CMK (cell line): ENCODE measurements at places on chromosomes 7 and 10.

DNA sequence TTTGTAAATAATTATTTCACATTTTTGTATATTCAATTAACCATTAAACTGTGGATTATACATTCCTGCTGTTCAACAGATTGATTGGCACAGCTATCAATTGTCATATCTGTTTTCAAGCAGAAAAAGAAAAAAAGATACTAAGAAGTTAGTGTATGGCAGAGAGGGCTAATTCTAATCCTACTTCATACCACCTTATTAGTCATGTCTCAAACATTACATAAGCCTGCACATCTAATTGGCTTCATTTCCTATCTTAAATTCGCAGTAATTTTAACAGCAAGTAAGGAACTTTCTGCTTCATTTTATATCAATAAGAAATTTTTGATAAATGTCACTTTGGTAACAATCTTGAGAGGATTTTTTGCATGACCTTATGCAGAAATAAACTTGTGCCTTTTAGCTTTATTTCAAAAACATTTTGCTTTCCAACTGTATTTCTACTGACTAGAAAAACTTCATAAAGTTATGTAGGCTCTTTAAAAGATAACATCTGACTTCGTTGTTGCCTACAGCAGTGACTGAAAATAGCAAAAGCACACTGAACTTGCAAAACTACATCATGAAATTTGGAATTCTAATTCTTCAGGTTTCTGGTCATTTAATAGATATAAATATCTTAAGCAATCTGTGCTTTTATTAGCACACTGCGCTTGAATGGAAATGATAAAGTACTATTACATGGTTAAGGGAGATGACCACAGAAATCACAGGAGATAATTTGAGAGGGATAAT lies 111.5 kb downstream of the SEMA3C start:
- DNase-seq: no peak

DNA sequence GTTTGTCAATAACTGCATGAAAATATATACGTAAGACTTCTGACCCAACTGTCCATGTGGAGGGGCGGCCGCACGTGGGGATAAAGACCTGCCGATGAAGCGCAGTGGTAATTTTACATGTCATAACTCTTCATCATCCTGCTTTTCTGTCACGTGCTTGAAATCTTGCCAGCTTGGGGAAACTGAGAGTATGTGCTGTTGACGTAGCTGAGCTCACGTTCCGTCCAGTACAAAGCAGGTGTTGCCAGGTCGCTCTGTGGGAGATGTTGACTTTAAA lies 105.1 kb downstream of the INPP5A start:
- no peak for DNase-seq

DNA sequence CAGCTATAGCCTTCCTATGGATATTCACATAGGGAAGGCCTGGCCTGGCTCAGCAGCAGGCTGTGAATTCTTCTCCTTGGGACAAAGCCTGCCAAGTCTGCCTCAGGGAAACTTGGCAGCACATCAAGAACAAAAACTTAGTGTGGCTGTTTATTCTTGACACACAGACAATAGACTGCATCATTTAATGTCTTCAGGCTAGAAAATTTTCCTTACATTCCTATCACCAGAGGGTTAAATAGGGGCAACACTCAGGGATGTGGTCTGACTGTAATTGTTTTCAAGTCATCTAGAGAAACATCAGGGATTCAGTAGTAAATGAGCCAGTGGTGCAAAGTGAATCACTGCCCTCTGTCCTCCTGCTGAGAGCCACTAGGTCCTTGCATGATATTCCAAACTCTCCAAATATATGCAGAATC lies 137.3 kb downstream of the SEMA3C start:
- DNase-seq: no peak

DNA sequence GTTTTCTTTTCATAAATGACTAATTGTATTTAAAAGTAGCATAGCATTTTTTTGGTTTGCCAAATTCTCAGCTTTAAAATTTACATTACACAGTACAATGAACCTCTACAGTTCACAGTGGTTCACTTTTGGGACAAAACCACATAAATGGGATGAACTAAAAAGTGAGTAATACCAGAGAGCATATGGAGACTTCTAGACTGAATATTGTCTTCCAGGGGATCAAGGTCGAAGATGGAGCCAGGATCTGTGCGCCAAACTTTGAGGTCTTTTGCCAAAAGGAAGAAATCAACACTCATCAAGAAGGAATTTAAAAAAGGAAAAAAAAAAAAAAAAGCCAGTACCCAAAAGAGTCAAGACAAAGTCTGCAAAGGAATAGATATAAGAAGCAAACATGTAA lies 87.5 kb downstream of the NEBL start:
- DNase-seq: no peak

GRCh38 chr7:158137516-158138328 lies 449.9 kb downstream of the PTPRN2 start:
- DNase-seq: no peak

GRCh38 chr10:36220151-36220550 lies 578.1 kb upstream of the FZD8 start:
- DNase-seq: no peak

DNA sequence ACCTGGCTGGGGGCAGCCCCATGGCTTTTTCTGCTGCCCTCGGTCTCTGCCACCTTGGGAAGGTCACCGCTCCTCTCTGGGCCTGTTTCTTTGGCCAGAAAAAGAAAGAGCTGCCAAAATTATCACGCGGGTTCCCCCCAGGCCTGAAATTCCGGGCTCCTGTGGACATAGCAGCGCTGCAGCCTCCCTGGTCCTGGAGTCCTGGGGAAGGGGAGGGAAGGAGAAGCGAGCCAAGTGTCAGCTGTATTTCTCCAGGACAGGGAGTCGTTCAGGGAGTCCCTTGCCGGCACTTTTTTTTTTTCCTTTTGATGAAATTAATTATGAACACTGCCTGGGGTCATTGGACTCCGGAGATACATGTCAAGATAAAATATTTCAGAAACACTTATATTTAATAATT lies 152.3 kb upstream of the GPR26 start:
- DNase-seq: no peak

- DNase-seq: no peak
Measured at GRCh38 chr7:24283554-24283896, 465 bp upstream of the NPY start.

GRCh38 chr7:17654940-17655339 lies 285.4 kb downstream of the SNX13 start:
- DNase-seq: no peak

DNA sequence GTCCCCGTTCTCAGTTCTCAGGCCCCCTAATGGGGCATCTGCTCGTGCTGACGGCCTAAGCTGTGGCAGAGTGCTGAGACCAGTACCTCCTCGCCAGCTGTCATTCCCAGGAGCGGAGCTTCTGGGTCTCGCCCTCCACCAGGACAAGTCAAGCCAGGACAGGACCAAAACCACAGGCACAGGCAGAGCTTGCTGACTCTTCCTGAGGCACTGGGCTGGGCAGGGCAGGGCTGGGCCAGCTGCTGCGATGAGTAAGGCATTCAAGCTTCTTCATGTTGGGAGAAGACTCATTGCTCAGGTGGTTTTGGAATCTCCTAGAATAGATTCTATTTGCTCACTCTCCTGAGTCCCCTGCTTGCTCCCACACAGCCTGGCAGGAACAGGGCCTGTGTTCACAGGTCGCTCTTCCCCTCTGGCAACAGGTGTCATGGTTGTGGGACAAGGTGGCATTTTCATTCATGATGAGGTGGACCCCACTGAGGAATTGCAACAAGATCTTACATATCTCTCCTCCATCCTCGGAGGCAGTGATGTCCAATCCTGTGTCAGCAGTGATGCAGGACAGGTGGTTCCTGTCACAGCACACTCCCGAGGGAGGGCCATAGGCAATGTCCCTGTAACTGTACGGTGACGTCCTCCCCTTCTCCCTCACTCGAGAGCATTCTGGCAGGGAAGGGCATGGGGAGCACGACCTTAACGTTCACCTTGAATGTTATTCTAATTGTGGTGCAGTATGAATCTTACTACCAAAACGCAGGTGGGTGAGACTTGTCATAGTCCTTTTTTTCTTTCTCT lies 17.0 kb upstream of the SH3PXD2A start:
- no peak for DNase-seq

DNA sequence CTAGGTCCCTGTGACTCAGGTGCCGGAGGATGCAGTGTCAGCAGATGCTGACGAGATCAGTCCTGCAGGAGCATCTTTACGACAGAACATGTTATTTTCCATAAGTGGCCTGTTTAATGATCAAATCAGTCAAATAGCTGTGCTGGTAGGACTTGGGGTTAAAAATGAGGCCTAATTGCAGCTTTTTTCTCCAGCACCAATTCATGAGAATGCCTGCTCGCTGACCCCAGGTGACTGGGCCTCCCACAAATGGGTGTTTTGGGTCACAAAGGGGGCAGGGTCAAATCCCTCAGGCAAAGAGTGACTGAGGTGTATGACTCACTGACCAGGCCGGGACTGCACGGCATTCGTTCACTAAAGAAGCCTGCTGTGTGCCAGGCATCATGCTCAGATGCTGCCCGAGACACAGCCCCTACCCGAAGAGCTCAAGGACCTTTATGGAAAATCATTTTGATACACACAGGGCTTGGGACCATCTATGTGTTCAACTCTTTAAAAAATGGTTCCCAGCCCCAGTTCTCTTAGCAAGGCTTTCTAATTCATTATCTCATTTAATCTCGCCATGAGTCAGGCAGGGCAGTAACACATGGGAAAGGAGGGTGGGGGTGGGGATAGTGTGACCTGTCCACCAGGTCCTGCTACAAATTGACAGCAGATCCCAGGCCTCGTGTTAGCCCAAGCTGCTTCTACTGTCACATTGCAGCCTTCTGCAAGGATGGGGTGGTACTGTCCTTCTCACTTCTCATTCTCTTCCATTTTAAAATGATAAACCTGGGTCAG lies 21.1 kb downstream of the ZNF775 start:
- no peak for DNase-seq

DNA sequence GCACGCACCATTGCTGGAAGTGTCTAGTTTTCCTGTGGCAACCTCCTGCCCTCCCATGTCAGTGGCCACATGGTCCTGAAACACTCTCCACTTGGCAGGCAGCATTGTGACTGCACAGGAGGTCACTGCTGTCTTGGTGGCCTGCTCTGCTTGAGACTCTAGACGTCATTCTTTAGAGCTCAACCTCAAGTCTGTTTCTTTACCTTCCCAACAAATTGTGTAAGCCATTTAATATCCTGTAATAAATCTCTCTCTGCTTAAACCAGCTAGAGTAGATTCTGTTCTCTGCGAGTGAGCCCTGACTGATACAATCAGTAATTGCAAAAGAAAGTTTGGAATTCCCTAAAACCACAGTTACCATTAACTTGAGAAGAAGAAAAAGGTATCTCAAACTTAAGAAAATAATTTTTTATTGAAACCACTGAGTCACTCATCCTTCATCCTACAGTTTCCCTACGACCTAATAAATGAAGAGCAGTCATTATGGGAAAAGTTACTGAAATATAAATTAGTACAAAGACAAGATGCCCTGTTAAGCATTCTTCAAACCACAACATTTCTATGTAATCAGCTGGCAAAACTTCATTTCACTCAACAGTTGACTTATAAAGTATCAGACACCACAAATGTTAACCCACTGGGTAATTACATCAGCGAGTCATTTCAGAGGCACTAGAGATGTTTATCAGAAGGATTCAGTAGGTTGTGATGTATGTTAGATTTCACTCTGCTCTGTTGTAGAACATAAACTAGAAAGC lies 18.0 kb downstream of the SLC25A13 start:
- no peak for DNase-seq

GRCh38 chr7:35993676-35994606 lies 159.1 kb upstream of the EEPD1 start:
- no peak for DNase-seq

DNA sequence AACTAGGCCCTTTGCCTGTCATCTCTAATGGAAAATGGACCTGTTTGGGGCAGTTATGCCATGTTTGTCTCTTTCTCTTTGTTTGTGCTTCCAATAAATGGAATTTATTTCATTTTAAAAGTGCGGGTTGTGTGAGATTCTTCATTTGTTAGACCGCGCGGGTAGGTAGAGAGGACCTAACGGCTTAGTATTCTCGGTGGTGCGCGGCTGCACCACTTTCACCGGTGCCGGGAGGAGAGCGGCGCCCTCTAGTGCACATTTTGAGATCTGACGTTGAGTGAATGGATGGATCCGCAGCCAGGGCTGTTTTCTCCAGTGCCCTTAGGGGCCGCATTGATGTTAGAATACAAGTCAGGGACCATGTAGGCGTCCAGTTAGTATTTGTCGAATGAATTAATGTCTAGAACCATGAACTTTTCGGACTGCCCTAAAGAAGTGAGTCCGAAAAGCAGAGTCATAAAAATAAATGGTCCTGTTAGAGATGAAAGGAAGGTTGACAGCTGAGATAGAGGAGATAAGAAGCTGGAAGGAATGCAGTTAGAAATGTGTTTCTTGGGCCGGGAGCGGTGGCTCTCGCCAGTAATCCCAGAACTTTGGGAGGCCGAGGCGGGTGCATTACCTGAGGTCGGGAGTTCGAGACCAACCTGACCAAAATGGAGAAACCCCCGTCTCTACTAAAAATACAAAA lies 29.3 kb upstream of the GIMAP8 start:
- DNase-seq: no peak

DNA sequence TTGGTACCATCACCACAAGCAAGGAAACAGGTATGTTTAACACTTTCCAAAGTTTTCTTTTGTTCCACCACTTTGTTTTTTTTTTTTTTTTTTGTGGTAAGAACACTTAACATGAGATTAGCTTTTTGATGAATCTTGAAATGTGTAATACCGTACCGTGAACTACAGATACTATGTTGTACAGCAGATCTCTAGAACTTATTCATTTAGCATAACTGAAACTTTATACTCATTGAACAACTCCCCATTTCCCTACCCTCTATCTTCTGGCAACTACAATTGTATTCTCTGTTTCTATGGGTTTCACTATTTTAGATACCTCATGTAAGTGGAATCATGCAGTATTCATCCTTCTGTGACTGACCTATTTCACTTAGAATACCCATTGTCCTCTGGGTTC lies 162.7 kb upstream of the ITGB1 start:
- DNase-seq: no peak

DNA sequence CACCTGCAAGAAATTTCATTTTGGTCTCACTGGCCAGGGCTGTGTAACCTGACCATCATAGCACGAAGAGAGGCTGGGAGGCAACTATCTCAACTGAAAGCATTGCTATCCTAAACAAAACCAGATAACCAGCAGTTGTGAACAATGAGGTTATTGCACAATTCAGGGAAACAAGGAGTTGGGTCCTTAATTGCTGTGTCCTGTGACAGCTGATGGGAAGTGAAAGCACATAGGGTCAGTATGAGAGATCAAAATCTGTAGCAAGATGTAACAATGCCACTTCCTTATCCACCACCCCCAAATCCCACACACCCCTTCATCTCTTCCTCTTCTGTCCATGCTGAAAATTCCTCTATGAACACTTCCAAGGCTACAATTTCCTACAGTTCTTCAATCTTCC lies 80.2 kb downstream of the HTR7 start:
- no peak for DNase-seq

DNA sequence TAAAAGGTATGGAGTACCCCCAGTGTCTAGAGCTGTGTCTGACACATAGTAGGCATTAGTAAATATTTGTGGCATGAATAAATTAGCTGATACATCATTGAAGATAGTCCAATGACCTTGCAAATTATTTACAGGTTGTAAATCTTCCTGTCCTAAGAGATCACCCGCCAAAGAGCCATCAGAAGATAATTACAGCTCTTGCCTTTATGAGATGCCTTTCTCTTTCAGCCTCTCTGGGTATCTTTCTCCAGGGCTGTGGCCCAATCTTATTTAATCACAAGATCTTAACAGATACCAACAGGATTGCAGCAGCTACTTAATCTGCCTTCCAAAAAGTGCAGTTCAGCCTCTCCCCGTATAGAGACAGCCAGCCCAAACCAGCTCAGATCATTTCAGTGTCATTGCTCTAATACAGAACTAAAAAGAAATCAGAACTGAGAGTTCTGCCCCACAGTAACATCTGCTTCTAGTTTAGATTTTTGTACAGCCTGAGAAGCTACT lies 41.5 kb downstream of the MYOF start:
- DNase-seq: no peak

GRCh38 chr10:72692994-72693781 lies 1.2 kb downstream of the MCU start:
- no peak for DNase-seq
